CD4-positive, alpha-beta T cell treated with Interleukin-1 beta for 1 hour (primary cell): ENCODE measurements at places on chromosomes 6 and 20.

GRCh38 chr20:16848061-16848460 is 99.9 kb downstream of the OTOR start:
- no peak for DNase-seq

DNA sequence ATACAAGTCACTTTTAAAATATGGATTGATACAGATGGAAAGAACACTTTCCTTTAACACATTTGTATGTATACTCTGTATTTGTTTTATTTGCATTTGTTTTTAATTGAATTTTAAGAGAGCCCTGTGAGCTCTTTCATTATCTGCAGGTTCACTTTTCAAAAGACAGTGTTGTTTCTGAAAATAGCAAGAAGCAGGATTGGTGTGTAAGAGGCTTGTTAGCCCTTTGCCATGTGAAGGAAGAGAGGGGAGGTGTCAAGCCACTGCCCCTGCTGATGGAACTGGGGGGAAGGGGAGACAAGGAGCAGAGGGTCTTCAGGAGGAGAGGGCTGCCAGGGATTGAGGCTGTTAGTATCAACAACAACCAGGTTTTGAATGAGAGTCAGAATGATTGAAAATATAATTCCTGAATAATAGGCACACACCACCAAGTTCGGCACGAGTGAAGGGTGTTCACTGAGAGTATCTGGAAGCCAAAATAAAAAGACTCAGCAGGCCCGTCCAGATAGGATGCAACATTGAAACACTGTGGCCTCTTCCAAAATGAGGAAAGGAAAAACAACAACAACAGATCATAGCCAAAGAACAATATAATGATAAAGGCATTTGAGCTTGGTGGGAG is 12.6 kb upstream of the PBOV1 start:
- DNase-seq, result no peak

- no peak for DNase-seq
Measured at GRCh38 chr6:148811459-148811858, 64.6 kb downstream of the UST start.

DNA sequence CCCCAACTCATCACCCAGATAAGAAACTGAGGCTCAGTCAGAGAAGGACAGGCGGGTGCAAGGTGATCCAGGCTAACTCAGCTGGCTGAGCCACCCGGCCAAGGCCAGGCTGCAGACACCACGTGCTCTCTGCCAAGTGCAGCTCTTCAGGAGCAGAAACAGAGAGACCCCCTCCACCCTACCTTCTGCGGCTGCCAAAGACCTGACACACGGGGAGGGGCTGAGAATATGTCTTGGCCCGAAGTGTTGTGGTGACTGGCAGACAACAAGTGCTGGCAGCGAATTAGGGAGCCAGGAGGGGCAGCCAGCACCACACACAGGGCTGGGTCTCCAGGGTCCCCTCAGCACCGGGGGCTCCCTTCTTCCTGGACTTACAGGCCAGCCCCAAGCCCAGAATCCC is 22.5 kb downstream of the PREX1 start:
- no peak for DNase-seq

GRCh38 chr6:164247106-164247505 is 832.6 kb downstream of the QKI start:
- no peak for DNase-seq

DNA sequence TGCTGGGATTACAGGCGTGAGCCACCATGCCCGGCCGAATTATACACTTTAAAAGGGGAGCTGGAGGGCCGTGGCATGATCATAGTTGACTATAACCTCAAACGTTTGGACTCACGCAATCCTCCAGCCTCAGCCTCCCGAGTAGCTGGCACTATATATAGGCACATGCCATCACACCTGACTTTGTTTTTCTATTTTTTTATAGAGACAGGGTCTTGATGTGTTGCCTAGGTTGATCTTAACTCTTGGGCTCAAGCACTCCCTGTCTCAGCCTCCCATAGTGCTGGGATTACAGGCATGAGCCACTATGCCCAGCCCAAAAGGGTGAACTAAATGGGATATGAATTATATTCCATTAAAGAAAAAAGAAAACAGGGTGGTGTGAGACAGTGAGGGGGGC is 7.8 kb downstream of the PTGIS start:
- DNase-seq, result no peak

DNA sequence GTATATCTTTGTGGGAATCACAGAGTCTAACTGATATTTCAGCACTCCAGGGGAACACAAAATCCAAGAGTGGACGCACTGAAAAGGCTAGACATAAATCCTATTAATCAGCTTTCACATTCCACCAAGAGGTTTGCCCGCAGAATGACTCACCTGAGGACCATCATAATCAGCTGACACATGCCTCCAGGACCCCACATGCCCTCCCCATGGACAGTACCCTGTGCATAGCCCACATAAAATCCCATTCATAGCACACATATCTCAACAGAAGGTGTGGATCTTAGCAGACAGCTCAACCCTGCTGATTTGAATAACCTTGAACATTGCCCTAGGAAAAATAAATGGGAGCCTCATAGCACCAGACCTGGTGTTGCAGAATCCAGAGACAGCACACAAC is 246.8 kb upstream of the TENT5A start:
- DNase-seq, result no peak

DNA sequence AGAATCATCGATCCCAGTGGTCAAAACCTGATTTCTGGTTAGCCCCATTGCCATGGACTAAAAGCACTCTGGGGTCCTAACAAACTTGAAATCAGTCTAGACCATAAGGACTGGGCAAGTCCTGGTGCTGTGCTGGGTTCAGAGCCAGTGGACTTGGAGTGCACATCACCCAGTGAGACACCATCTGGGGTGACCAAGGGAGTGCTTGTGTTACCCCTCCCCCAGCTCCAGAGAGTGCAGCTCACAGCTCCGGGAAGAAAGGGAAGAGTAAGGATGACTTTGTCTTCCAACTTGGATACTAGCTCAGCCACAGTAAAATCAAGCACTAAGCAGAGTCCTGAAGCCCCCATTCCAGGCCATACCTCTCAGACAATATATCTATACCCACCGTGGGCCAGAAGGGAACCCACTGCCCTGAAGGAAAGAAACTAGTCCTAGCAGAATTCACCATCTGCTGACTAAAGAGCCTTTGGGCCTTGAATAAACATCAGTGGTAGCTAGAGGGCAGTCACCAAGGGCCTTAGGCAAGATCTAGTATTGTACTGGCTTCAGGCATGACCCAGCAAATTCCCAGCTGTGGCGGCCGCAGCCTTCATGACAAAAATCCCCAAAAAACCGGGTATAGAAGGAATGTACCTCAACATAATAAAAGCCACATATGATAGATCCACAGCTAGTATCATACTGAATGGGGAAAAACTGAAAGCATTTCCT is 153.5 kb upstream of the OGFRL1 start:
- DNase-seq, result no peak

GRCh38 chr6:135230711-135231468 is 49.8 kb downstream of the MYB start:
- no peak for DNase-seq

- peak; percentile 40 for DNase-seq
Measured at GRCh38 chr6:163585932-163586437, 171.5 kb downstream of the QKI start.

GRCh38 chr6:112030206-112030960 is 23.5 kb upstream of the CCN6 start:
- no peak for DNase-seq

DNA sequence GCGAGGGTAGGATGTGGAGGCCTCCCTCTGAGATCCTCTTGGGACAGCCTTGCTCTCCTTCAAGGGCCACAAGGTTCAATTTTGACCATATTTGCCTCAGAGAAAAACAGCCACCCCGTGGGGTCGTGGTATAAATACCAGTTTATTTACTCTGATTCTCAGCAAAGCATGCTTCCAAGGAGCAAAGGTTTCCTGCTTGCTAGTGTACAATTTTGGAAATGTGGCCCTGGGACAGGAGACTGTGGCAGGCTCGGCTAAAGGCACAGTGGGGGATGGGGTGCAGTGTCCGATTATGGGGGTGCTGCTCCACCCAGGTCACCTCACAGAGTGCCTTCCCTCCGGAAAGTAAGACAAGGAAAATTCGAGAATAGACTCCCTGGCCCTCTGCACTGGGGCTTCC is 31.1 kb downstream of the RBM38 start:
- DNase-seq, result no peak

DNA sequence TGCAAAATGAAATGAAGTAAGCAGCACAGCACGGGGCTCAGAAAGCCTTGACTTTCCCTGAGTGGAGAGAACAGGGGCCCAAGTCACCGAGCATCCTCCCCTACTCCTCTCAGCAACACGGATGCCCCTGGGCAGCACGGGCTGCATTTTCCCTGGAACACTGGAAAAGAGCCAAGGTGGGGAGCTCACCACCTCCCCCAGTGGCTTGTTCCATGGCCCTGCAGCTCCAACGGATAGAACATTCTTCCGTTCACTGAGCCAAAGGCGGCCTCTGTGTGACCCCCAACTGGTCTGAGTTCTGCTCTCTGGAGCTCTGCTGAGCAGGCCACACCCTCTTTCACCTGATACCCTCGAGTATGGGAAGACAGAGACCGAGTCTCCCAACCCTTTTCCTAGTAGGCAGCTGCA is 20.8 kb upstream of the EMILIN3 start:
- no peak for DNase-seq

DNA sequence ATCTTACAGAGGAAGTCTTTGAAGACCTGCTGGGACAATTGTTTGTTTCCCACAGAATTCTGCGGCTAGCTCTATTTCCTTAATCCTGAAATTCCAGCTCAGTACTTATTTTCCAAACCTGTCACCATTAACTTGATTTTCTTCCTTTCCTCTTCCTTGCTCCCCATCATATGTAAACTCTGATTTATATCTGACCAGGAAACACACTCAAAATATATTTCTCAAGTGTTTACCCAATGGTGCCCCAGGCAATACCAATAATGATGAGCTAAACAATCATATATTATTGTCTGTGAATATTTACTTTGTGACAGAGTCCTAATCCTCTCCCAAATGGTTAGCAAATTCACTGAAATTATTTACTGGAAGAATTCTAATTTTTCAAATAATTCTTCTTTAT is 597.3 kb downstream of the PKHD1 start:
- no peak for DNase-seq

DNA sequence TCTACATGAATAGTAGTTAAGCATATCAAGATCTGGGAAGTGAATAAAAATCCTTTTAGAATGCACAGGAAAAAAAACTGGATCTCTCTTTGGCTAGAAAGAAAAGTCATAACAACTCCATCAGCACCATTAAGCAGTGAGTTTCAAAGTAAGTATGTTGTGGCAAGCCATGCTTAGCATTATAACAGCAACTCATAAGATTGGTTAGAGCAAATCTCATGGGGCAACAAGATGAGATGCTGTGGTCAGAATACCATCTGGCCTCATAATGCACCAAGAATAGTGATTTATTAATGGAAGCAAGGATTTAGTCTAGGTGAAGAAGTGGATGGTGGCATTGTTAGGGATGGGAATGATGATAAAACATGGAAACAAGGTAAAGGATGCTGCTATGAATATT is 159.4 kb downstream of the PHF3 start:
- DNase-seq, result no peak

- no peak for DNase-seq
Measured at GRCh38 chr6:51960419-51960818, 127.0 kb downstream of the PKHD1 start.

GRCh38 chr6:150456902-150457643 is 88.3 kb downstream of the IYD start:
- no peak for DNase-seq

GRCh38 chr20:18166241-18166881 is 28.7 kb downstream of the KAT14 start:
- DNase-seq, result no peak

DNA sequence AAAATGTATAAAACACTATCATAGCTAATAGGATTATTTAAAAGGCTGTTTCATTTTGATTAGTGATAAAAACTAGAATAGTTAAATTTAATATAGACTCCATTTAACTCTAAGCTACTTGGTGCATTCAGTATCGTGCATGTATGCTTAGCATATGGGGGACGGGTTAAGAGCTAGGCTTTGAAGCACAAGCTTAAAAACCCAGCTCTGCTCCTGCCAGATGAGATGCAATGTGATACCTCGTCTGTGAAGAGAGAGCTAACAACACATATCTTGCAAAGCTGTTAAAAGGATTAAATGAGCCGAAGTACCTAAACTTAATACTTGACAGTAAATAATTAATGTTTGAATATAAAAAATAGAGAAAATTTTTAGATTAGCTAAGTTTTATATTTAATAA is 42.2 kb downstream of the DTNBP1 start:
- DNase-seq, result no peak

- peak; percentile 7 for DNase-seq
Measured at GRCh38 chr20:64161356-64162238, 2.7 kb upstream of the MYT1 start.

DNA sequence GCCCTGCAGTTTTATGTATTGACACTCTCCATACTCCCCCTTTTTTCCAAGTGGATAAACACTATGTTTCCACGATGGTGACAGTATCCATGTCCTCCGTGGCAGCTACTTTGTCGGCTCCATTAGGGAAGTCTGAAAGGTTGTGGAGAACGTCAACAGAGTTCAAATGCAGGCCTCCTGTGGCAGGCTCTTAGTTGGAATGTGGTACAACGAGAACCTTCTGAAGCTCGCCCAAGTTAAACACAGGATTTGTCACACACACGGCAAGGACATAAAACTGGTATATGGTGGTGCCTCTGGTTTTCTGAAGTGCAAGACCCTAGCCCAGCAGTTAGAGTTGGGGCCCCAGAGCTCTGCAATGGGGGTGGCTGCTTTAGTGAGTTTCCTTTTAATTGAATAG is 187.0 kb upstream of the TAB2 start:
- no peak for DNase-seq

DNA sequence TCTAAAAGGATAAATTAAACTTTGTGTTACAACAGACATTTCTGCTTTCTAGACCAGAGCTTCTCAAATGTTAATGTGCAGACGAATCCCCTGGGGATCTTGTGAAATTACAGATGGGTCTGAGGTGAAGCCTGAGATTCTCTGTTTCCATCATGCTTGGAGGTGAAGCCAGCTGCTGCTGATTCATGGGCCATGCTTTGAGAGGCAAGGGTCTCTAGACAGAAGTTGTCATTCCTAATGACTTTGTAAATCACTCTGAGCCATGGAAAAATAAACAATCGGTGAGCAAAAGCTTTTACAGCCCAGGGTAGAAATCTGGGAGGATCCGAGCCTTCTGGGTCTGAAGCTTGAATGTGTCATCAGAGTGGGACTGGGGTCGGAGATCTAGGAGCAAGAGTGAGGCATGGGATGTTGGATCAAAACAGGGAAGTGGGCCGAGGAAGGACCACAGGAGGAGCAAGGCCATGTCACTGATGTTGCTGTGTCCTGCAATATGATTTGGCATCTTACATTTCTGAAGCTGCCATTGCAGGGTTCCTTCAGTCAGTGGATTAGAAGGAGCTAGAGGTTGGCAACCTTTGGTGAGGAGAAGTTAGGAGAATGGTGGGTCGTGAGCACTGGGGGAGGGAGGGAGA is 77.3 kb downstream of the TRMT11 start:
- DNase-seq, result no peak

- no peak for DNase-seq
Measured at GRCh38 chr6:150895928-150896632, 30.6 kb downstream of the MTHFD1L start.

DNA sequence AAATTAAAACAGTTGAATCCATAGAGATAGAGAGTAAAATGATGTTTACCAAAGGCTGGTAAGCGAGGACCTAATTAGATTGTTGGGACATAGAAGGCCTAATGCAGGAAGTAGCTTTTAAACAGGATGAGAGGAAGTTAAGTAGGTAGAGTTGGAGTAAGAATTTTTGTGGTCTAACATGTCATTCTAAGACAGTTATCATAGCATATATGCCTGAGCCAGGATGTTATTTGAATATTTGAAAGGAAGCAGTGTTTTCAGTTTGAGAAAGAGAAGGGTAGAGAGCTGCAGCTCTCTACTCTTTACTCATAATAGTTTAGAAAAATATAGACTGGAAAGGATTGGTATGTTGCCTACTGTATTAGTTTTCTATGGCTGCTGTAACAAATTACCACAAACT is 121.6 kb downstream of the MEI4 start:
- DNase-seq, result no peak
